ENCODE measurements at places on chromosomes 7 and 10.

- DNase-seq: peak; percentile 31
Observed at GRCh38 chr7:19377611-19378344, 232.6 kb upstream of the FERD3L start.

- peak; percentile 47 for DNase-seq
Observed at GRCh38 chr7:18345641-18346234, 149.8 kb upstream of the HDAC9 start.

DNA sequence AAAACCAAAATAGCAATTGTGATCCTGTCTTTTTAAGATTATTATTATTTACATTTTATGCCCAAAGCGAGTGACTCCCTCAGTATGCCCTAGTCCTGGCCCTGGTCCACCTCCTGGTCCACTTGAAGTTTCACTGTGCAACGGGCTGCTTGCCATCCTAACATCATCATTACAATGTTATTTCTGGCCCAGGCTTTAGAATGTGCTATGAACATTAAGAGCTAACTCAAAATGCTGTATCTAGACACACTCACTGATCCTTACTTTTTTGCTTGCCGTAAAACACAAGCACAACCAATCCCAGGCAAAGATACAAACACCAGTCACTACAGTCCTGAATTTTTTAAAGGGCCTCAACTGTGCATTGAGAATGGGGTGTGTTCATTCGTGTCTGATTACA, 38.4 kb downstream of the RHOBTB1 start:
- DNase-seq: no peak

DNA sequence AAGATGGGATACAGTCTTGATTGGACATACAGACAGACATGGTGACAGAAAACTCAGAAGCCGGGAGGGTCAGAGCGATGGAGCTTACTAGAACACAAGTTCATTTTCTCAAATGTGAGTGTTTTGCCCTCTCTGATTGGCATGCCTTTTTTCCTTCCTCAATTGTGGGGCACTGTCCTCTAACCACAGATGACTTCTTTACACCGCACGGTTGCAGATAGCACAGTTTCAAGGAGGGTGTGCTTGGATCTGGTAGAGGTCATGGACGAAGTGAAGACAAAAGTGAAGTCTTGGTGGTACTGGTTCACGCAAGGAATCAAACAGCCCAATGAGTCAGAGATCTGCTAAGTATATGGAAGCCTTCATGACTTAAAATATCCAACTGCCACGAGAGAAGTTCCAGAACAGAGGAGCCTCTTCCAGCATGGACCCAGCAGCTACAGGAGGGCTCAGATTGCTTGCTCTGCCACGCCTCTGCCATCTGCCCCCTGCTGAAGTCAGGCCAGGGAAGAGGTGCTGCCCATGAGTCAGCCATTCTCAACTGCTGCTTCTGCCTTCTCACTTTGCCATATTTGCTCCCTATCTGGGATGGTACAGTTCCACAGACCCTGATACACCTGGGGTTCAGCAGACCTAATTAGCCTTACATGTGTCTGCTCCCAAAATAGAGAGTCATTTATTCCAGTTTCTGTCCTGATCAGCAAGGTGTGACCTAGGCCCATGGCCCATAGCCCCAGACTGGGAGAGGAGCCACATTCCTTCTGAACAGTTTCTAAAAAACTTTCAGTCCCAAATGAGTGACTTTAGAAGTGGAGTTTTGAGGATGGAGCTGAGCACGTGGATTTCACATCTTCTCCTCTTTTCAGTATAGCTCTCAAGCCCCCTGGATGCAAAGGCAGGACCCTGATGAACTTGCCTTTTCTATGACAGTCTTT, 413.8 kb downstream of the KCNMA1 start:
- DNase-seq: peak; percentile 13

DNA sequence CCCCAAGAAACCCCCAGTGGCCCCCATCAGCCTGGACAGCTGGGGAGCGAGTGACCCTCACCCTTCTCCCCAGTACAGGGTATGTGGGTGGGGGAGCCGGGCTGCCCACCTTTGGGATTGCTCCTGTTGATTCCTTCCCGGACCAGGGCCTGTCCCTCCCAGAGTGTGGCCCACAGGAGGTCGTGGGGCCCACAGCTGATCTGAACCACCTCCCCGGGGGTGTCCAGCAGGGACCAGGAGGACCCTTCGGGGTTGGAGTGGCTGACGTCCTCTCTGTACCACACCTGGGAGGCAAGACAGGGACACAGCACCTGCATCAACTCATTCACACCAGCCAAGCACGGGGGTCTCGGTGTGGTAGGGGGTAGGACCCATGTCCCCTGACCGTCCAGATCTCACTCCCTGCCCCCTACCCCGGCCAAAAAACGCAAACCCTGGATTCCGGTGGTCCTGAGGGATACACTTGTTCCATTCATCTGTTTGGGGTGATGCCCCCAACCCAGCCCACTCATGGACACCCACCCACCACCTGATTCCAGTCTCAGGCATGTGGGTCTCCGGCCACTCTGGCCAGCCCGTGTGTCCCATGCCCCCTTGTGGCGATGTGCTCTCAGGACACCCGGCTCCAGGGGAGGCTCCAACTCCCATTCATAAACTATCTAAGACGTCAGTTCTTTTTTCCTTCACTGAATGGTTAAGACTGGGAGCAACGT, 10.9 kb downstream of the TECPR1 start:
- no peak for DNase-seq

GRCh38 chr10:117112220-117112619, 25.9 kb downstream of the VAX1 start:
- DNase-seq: no peak

Measured in NCI-H2171 (cell line).